ENCODE measurements at places on chromosomes 1 and 21.

- DNase-seq = no peak
Observed at GRCh38 chr1:156140879-156141707, 12.3 kb upstream of the SEMA4A start.

DNA sequence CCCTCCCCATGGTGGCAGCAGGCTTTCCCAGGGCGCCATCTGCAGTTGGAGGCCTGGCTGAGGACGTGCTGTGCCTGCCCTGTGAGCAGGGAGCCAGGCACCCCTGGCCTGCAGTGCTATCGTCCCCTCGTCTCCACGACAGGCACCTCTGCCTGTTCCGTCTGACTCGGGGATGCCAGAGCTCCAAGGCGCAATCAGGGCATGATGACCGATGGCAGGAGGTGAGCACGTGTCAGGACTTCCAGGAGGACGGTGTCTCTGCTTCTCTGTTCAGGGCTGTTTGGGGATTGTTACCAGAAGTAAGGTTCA is 125.2 kb downstream of the PCBP3 start:
- no peak for DNase-seq

DNA sequence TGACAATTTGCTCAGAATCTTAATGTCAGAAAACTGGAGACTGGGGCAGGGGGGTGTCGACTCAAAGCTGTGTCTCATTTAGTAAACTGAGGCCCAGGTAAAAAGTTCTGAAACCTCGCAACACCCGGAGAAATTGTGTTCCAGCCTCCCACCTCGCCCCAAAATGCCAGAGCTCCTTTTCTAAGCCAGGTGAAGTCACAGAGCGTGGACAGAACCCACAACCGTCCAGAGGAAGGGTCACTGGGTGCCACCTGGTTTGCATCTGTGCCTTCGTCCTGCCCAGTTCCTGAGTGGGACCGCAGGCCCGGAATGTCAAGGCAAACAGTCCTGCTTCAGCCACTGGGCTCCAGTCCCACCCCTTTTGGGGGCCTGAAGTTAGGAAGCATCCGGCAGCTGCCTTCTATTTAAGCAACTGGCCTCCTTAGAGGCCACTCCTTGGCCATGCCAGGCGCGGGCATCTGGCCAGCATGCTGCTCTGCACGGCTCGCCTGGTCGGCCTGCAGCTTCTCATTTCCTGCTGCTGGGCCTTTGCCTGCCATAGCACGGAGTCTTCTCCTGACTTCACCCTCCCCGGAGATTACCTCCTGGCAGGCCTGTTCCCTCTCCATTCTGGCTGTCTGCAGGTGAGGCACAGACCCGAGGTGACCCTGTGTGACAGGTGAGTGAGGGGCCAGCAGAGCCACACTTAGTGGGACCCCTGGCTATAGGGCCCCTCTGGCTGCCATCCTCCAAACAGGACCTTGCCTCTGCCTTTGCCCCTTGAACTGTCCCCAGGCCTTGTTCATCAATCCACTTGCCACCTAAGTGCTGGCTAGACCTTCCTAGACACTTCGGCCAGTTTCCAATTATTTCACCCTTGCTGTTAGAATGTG is at the start of gene TAS1R1:
TAS1R1 (plus strand) TSS at position 401 of the 872 bp plus-strand sequence; CDS start at position 468, 67 bp downstream.
- no peak for DNase-seq

- DNase-seq = no peak
Observed at GRCh38 chr1:13583966-13584791, 547 bp downstream of the PDPN start.

DNA sequence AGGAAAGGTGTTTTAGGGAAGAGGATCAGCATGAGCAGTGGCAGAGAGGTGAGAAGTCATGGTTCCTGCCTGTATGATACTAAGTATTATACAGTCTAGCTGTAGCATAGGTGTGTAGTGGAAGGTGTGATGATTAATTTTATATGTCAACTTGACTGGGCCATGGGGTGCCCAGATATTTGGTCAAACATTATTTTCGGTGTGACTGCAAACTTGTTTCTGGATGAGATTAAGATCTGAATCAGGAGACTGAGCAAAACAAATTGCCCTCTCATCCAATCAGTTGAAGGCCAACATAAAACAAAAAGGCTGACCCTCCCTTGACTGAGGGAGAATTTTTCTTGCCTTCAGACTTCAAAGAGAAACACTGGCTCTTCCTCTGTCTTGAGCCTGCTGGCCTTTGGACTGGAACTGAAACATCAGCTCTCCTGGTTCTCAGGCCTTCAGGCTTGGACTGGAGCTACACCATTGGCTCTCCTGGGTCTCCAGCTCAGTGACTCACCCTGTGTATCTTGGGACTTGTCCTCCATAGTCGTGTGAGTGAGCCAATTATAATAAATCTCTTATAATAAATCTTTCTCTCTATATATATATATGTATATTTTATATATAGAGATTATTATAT is 6.8 kb upstream of the CDC42 start:
- DNase-seq = no peak

All from NCI-H1436 treated with DMSO at 0.1 percent for 48 hours (cell line).